ENCODE measurements at places on chromosomes 5 and 9.

- DNase-seq = no peak
Measured at GRCh38 chr9:76613974-76614373, 150.3 kb upstream of the PCA3 start.

DNA sequence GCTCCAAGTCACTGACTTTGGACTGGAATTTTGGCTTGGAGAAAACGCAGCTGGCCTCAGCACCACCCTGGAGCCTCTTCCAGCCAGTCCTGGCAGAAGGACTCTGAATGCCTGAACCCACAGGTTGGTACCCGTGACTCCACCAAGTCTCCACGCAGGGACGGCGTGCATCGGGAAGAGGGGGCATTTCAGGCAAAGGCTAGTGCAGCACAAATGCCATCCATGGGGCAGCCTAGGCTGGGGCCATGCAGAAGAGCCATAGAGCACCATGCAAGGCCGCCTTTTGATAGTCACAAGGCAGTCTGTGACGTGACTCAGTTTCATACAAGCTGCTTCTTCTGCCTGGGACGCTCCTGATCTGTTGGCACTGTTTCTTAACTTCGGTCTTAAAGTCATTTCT is 28.0 kb downstream of the GDNF start:
- no peak for DNase-seq

DNA sequence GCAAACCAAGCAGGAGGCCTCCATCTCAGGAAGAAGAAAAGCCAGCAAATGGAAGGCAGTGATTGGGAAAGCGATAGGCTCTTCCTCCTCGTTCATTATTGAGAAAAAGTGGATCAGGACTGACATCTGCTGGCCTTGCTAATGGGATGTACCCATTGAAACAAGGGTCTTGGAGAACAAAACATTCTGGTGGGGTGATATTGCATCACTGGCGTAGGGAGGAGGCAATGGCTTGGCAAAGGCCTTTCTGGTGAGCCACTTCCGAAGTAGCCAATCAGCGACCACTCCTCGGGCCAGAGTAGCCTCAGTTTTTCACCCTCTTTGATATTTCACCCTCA is 86.7 kb upstream of the NFIB start:
- DNase-seq = peak; percentile 75

- DNase-seq = peak; percentile 90
Measured at GRCh38 chr9:4832786-4833579, 40.2 kb downstream of the RCL1 start.

DNA sequence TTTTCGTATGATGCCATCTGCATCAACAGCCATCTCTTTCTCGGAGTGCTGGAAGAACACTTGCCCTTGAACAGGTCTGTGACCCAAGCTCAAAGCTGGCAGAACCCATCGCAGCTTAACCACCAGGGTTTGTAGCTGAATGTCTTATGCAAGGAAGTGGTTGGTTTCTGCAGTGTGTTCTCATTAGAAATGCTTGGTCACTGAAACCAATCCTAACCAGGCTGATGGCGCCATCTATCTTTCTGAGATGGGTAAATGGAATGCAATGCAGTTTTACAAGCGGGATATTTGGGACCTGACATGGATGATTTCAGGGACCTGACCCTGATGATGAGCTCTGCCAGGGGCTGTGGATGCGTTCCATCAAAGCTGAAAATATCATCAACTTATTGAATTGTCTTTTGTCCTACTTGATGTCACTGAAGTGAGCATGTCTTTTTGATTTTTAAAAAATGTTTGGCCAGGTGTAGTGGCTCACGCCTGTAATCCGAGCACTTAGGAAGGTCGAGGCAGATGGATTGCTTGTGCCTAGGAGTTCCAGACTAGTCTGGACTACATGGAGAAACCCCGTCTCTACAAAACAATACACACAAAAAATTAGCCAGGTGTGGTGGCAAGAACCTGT is 28.7 kb downstream of the DMRT3 start:
- peak; percentile 53 for DNase-seq

DNA sequence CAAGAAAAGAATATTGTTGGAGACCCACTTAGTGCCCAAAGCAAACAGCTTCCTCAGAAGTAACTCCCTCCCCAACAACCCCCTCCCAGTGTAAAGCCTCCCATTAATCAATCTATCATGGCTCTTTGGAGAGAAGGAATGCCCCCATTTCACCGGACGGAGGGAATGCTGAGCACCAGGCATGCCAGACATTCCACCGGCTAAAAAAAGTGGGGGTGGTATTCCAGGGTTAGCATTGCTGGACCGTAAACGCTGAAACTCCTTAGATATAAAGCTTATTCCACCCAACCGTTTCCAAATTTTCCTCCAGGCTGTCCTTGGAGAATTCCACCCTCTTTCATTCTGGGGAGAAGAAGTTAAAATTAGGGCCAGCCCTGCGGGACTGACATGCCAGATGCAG is 363 bp upstream of the MAMDC2 start:
- DNase-seq = no peak

DNA sequence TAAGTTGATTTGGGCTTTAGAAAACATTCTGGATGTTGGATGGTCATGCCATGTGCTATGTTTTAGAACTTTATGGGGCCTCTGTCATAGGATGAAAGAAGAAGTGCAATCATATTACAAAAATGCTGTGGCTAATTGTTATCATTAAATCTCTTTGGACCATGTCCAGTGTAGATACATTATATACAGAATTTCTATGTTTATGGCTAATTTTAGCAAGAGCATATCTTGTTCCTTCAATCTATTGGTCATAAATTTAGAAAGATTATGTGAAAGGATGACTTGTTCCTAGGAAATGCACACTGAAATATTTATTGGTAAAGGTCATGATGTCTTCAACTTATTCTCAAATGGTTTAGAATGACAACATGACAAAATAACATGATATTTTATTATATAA is 42.4 kb upstream of the ELL2 start:
- DNase-seq = peak; percentile 58

DNA sequence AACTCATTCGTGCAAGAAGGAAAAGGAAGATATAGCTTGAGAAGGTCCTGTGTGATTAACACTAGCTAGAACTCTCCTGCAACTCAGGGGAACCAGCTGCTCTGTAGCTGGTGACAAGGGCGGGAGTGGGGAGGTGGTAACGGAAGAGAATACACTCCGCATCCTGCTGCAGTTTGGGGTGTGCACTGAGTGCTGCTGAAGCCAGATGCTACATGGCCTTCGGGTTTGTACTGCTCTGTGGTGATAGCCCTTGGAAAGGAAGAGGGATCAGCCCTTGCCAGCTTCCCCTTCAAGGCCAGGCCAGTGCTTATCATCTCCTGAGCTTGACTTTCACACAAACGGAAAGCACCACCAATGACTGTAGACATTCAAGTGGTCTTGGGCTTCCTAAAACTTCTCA is 34.3 kb downstream of the FRMD3 start:
- DNase-seq = no peak

DNA sequence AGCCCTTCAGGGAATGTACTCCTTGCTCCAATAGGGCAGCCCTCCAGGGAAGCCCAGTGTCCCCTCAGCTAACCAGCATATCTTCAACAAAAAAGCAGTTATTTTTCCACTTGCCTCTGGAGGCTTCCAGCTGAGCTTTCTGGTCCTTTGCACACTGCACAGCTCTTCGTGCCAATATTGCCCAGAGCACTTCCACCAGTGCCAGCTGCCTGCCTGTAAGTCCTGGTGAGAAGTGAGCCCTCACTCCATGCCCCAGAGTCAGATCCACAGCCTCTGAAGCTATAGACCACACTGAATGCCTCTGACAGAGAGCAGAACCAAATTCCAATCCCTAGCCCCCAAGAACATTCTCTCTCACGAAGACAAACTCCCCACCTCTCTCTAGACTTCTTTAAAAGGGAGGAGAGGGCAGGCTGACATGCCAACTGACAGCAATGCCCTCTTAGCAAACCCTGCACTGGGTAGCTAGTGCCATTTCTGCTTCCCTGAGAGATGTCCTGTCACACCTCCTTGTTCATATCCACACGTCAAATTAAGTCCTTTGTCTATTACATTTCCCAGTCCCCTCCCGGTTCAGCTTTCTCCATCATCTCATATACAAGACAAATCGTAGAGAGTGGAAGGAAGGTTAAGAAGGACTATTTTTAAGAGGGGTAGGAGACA is 12.7 kb upstream of the HEXB start:
- DNase-seq = no peak

DNA sequence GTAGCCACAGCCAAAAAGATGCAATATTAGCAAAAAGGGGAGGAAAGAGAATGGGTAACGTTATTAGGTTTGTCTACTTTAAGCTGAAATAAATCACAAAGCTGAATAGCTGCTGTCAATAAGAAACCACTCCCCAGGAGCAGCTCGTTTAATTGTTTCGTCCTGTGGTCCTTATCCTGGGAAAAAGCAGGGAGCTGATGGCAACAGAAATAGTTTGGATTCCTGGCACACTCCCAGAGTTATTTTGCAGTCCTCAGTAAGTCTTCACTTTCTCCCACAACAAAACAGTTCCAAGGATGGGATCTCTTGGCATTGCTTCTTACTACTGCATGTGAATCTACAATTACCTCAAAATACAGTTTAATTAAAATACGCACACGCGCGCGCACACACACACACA is 28.8 kb downstream of the FRMD3 start:
- peak; percentile 98 for DNase-seq

- DNase-seq = no peak
Measured at GRCh38 chr9:71878327-71879274, 32.4 kb downstream of the ABHD17B start.

DNA sequence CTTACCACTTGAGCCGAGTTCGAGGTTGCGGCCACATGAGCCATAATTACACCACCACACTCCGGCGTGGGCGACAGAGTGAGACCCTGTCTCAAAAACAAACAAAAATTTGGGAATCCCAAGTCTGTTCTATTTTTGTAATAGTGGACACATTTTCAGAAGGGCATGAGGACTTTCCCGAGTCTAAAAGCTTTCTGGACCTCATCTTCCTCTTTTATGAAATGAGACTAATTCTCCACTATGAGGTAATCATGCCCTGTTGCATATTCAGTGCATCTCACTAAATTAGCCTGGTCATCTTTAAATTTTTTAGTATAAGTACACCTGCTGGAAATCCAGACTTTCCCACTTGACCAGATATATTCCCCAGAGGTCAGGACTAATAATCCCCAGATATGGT is 55.7 kb downstream of the GGTA1 start:
- DNase-seq = no peak

GRCh38 chr9:93902780-93903655 is 52.1 kb downstream of the BARX1 start:
- DNase-seq = no peak

GRCh38 chr5:1321576-1321975 is 23.3 kb downstream of the CLPTM1L start:
- no peak for DNase-seq

- peak; percentile 89 for DNase-seq
Measured at GRCh38 chr9:22682961-22683699, 236.5 kb downstream of the DMRTA1 start.

DNA sequence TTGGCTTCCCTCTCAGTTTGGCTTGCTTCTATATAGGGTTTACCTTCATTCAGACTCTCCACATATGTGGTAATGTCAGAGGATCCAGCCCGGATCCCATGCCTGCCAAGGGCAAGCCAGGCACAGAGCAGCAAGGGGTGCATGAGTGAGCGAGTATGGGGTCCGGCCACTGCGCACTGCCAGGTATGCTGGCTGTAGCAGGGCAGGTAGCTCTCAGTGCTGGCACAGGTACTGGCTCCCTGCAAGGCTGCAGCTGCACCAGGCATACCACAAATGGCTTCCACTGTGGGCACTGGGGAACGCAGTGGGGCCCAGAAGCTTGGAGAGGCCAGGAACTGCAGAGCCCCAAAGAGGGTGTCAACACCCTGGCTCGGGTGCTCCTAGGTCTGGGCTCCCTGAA is 86.2 kb downstream of the GIN1 start:
- DNase-seq = no peak

DNA sequence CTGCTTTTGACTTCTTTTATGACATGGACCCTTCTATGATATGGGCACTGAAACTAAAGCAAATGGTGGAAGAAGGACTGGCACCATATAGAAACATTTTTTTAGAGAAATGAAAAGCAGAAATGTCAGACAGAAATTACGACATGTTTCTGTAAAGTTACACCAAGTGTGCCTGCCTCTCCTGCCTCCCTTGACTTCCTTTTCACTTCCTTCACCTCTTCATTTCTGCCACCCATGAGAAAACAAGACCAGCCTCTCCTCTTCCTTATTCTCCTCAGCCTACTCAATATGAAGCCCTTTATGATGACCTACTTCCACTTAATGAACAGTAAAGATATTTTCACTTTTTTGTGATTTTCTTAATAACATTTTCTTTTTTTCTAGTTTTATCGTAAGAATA is 44.5 kb downstream of the ERCC6L2 start:
- no peak for DNase-seq

GRCh38 chr9:117343427-117343826 is 71.4 kb downstream of the ASTN2 start:
- DNase-seq = peak; percentile 9

DNA sequence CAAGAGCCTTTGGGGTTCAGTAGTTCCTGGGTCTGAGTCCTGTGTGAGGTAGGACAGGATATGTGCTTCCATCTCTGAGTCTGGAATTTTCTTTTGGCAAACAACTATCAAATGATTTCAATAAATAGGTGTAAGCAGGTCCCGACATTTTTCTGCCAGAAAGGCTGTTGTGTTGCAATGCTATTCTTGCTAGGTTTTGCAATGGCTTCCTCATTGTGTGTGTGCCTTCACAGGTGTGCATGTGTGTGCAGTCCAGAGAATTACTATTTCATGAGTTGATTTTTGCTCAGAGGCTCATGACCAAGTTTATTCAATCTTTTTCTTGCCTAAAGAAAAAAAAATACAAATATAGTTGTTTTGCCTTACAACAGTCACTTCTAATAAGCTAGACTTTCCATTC is 64.5 kb upstream of the FRRS1L start:
- DNase-seq = no peak

DNA sequence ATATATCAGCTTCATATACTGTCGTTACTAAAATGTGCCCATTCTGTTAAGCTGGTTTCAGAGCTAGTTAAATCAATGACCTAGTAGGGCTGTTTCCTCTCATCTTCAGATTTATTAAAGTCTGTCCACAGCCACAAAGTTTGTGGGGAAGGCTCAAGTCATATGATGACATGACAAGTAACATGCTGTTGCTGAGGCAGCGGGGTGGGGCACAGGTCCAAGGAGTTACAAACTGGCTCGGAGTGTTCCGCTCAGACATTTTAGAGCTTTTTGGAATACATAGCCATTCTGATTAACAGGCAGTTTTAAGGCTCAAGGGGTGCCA is 2.7 kb upstream of the ANP32B start:
- peak; percentile 58 for DNase-seq

- DNase-seq = no peak
Measured at GRCh38 chr5:54274944-54275343, 35.4 kb downstream of the ARL15 start.

DNA sequence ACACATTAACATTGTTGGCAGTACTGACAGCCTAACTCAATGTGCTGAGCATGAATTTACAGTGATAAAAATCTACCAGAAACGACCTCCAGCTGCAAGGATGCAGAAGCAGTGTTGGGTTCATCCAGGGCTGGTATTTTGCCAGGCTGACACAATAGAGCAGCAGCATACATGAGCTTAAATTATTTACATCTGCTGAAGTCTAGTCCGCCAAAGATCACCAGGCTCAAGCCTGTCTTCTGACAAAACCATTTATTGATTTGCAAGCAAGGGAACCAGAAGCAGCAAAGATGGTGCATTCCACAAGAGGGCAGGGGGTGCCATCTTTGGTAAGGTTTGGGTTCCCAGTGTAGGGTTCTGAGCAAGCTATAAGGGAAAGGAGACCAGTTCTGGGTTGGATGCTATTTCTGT is 8.7 kb upstream of the C5orf34 start:
- peak; percentile 27 for DNase-seq

All from fibroblast of upper back skin (primary cell).